ENCODE measurements at places on chromosomes 1 and 21.

DNA sequence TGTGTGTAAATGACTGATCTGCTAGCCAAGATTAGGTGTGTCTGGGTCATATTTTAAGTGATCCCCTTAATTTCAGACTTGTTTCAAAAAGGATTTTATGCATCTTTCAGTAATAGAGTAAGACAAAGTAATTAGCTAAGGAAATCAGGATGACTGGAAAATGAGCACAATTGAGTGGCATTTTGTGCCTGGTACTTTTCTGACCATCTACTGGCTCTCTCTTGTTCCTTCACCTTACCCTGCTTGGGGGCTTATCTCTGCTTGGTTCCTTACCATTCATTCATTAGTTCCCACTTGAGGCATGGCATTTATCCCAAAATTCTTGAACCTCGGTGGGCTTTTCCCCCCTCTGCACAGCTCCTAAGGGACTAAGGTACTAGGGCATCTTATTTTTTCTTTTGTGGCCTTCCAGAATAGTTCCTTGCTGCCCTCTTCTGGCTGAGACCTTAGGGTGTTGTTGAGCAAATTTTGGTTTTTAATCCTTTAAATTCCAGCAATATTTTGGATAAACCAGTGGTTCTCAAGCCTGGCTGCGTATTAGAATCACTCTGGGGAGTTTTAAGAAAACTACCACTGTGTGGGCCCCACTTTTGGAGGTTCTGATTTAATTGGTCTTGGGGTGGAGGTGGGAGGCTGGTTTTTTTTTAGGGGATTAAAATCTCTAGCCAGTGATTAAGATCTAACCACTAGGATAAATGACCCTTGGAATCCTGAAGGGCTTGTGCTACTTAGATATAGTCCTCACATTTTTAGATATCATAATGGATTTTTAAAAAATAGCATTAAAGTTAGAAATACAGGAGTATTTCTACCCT is 50.8 kb downstream of the HS2ST1 start:
- DNase-seq = no peak

DNA sequence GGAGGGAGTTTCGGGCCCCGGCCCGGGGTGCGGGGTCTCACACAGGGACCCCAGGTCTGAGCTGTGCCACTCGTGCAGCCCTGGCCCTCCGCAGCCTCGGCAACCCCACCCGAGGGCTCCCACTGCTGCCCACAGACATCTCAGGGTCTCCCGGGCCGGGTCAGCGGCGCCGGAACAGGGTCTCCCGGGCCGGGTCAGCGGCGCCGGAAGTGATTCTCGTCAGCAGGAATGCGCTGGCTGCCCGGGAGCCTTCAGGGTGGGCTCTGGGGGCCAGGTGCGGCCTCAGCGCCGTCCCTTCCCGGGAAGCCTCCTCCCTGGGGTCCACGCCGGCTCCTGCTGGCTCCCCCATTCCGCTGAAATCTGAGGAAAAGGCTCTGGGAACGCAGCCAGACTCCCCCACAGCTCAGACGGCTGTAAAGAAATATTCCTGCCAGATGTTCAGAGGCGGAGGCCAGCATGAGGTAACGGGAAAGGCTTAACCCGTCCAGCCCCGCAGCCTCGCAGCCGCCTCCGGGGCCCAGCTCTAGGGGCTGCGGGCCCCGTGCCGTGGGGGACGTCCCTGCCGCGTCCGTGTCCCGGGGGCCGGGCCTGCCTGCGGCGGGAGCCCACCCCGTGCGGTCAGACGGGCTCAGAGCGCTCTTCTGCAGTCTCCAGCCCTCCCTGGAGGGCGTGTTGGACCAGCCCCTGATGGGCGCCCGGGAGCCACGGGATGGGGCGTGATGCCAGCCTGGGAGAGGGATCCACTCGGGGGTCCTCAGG is 8.7 kb upstream of the COL6A1 start:
- DNase-seq = no peak

DNA sequence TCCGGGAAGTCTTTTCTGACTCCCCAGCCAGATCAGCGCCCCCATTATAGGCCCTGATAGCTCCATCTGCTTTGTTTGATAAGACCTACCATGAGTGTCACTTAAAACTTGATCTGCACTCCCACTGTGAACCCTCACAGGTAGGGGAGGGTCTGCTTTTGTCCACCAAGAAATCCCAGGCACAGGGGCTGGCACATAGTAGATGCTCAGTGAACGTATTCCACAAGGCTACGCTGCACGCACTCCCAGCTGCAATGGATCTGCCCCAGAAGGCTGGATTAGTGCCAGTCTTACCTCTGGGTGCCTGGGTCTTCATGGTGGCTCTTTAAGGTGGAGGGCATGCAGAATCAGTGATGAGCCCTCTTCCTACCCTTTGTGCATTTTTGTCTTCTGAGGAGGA is 447.1 kb downstream of the PTPRU start:
- no peak for DNase-seq

- DNase-seq = no peak
Measured at GRCh38 chr21:23026878-23027277, 2028.7 kb downstream of the NCAM2 start.

DNA sequence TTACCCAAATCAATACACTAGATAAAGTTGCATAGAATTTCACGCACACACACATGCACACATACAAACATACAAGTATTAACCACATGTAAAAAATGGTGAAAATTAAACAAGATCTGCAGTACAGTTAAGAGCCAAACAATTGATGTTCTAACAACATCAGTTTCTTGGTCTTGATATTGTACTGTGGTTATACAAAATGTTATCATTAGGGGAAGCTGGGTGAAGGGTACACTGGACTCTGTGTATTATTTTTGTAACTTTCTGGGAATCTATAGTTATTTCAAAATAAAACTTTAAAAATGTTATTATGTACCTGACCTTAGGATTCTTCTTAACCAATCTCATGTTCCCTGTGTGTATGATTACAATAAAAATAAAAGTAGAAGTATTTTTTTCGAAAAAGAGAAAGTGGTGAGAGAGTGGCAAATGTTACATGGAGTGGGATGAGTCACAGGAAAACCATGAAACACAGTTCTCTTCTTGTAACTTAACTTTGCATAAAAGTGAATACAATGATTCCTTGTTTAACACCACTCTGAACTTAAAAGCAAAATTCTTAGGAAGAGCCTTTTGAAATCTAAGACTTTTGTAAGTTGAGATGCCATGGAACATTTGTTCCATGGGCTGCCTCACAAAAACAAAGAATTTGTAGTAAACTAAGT is 101.6 kb upstream of the RUNX1 start:
- DNase-seq = no peak

DNA sequence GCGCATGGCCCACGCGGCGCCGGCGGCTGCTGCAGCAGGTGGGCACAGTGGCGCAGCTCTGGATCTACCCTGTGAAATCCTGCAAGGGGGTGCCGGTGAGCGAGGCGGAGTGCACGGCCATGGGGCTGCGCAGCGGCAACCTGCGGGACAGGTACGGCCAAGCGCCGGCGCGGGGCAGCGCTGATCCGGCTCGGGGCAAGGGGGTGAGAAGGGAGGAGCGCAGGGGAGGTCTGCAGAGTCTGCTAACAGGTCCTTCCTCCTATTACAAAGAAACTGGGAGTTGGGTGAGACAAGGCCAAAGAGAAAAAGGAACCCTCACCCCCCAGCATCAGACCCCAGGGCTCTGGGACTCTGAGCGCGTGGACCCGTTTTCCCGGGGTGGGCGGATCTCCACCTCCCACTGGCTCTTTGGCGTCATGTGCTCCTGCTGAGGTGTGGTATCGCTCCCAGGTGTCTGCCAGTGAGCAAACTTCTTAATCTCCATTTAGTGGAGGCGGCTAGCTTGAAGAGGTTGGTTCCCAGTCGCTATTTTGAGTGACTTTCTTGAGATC is 431 bp downstream of the MTARC1 start:
- no peak for DNase-seq

- no peak for DNase-seq
Measured at GRCh38 chr1:27713869-27714513, 11.8 kb upstream of the FAM76A start.

DNA sequence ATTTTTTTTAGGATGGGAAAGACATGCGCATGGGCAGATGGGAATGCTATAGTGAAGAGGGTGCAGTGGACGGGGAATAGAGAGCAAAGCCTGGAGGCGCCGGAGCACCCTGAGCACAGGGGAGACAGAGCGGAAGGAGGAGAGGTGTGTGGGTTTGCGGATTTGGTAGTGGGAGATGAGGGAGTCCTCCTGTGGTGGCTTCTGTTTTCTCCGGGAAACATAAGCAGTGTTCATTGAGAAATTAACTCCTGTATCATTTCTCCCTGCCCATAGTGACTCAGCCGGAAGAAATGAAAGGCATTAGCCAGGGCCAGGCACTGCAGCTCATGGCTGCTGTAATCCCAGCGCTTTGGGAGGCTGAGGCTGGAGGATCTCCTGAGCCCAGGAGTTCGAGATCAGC is 4.7 kb upstream of the PTPRF start:
- no peak for DNase-seq

GRCh38 chr1:230317823-230318819 is 108.0 kb downstream of the PGBD5 start:
- no peak for DNase-seq
